Chondrocyte (in vitro differentiated cells): ENCODE measurements at places on chromosomes 7 and 10. TPM values are rescaled to one million over a fixed set of nuclear protein-coding genes. Genes with fewer than 3 reads are reported as not detected.

Gene MSMB
- not detected in 3 replicates for total RNA-seq

Gene STAMBPL1
- total RNA-seq, result 1.6 to 2.7 TPM (median 2.1 TPM) in 3 replicates

Gene ECD
- 25.4 to 30.2 TPM (median 26.6 TPM) in 3 replicates for total RNA-seq

- H3K4me3 ChIP-seq, result no peak overlapping the region
- no peak overlapping the region for H3K27ac ChIP-seq
- H3K36me3 ChIP-seq, result peaks cover 4% of the 10 kb centered on the region
- no peaks in the 10 kb centered on the region for H3K4me1 ChIP-seq
- H3K27me3 ChIP-seq, result peaks cover 17% of the 10 kb centered on the region
These were observed 268.9 kb upstream of the PFKP start for GRCh38 chr10:2798336-2799022.

GRCh38 chr7:146004805-146005204 lies 111.8 kb upstream of the CNTNAP2 start:
- H3K4me3 ChIP-seq, result no peak overlapping the region
- DNase-seq, result no peak
- no peaks in the 10 kb centered on the region for H3K4me1 ChIP-seq
- no peaks in the 10 kb centered on the region for H3K36me3 ChIP-seq
- H3K27ac ChIP-seq, result no peak overlapping the region

- H3K27ac ChIP-seq, result no peak overlapping the region
- H3K4me3 ChIP-seq, result no peak overlapping the region
- H3K36me3 ChIP-seq, result no peaks in the 10 kb centered on the region
- H3K4me1 ChIP-seq, result no peaks in the 10 kb centered on the region
These were observed 40.3 kb upstream of the LHFPL3 start for GRCh38 chr7:104288137-104288536.

DNA sequence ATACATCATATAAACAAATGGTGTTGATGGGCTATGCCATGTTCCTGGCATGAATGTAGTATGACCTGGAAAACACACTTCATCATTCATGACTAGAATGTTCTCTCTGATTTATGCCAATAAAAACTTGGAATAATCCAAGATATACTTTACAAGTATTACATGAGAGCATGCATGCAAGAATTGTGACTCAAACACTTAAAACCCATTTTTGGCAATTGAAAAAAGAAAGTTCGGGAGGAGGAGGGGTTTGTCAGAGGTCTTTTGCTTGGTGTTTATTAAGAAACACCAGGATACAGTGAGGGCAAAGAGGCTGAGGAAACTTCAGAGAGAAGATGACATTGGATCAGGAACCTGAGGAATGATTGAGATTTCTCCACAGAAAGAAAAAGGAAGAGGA lies 10.2 kb upstream of the CUL1 start:
- peaks cover 8% of the 10 kb centered on the region for H3K4me1 ChIP-seq
- H3K27ac ChIP-seq, result peak overlapping the region; percentile 43
- H3K27me3 ChIP-seq, result peaks cover 6% of the 10 kb centered on the region
- H3K36me3 ChIP-seq, result no peaks in the 10 kb centered on the region

GRCh38 chr10:24982319-24983112 lies 30.1 kb upstream of the PRTFDC1 start:
- no peak overlapping the region for H3K27ac ChIP-seq
- DNase-seq, result no peak
- peaks cover 5% of the 10 kb centered on the region for H3K4me1 ChIP-seq
- no peaks in the 10 kb centered on the region for H3K36me3 ChIP-seq
- no peaks in the 10 kb centered on the region for H3K27me3 ChIP-seq

DNA sequence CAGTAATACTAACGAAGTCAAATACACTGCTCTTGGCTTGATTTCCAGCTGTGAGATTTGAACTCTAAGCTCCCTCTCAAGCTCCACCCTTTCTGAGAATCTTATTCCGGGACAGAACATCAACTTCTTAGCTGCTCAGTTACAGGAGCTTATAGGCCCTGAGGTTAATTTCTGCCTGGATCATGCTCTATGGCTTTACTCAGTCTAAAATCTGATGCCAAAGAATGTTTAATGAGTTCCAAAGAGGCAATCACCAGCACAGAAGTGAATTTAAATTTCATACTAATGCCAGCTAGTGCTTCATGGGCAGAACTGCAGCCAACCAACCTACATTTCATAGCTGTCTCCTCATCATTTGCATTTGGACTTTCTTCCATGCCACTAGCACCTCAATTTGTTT lies 707.2 kb downstream of the MAGI2 start:
- H3K27ac ChIP-seq, result no peak overlapping the region
- H3K4me3 ChIP-seq, result no peak overlapping the region
- no peaks in the 10 kb centered on the region for H3K36me3 ChIP-seq
- DNase-seq, result no peak
- peaks cover 2% of the 10 kb centered on the region for H3K27me3 ChIP-seq

DNA sequence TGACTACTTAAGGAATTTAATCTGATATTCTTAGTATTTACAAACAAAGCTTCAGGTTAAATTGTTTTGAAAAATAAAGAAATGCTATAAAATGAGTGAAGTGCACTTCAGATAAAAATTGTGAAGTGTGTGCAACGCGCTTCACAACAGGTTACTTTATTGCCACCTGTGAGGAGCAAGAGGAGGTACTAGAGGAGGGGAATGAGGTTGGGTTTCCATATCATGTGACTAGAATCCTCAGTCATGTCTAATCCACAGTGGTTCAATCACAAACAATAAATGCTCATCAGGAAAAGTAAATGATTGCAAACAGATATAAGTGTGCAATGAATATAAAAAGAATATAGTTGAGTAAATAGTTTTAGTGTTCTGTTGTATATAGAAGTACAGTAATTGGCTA lies 34.5 kb upstream of the CD36 start:
- no peak overlapping the region for H3K27ac ChIP-seq
- no peak overlapping the region for H3K4me3 ChIP-seq
- no peaks in the 10 kb centered on the region for H3K27me3 ChIP-seq
